Spinal cord (tissue), 10 donors: ENCODE measurements at places on chromosomes 16 and 17.

DNA sequence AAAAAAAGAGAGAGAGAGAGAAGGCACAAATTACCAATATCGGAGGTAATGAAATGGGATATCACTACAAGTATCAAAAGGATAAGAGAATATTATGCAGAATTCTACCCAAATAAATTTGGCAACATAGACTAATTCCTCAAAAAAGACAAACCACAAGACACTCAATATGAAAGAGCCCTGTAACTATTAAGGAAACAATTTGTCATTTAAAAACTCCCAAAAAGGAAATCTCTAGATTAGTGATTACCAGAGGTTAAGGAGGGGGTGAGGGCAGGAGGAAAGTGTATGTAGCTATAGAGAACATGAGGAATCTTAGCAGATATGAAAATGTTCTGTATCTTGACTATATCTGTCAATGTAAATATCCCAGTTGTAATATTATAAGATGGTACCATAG lies 54.0 kb downstream of the CFDP1 start:
- DNase-seq: no peak

DNA sequence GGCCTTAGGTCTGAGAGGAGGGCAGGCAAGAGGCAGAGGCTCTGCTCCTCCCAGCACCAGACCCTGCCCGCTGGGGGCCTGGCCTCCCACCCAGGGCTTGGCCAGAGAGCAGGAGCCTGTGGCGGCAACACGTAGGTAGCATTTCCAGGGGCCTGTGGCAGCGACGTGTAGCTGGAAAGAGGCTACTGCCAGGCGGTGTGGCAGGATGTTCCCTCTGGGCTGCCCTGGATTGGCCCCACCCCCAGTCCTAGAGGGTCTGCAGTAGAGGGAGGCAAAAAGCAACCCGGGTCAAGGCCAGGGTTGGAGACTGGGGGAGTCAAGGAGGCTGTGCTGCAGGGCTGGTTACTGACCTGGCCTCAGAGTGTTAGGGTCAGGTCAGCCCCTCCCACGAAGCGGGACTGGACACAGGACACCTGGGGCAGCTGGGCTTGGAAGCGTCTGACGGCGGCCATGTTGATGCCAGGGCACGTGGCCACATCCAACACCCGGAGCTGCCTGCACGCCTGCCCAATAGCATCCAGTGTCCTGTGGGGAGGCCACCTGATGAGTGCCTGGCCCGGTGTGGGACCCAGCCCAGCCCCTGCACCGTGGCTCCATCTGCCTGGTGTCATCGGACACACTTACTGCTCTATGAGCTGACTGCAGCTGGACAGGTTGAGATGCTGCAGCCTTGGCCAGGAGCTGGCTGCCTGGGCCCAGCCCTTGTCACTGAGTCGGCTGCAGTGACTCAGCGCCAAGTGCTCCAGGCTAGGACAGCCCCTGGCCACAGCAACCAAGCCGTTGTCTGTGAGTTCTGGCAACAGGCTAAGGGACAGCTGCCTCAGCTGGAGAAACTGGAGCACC lies 8.5 kb downstream of the ELMO3 start:
- no peak for DNase-seq

DNA sequence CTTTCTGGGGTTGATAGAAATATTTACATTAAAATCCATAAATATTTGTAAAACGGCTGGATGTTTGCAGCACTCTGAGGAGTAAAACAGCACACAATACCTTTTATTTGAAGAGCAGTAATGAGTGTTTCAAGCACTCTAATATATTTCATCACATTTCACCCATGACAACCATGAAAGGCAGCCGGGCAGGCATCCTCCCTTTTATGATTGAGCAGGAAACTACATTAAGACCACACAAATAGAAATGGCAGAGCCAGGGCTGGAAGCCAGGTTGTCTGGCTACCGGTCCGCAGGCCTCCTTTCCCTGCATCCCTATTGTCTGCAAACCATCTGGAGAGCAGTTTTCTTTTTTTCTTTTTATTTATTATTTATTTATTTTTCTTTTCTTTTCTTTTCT lies 23.1 kb upstream of the GPRC5C start:
- DNase-seq: no peak

GRCh38 chr16:54194334-54194743 lies 92.2 kb downstream of the IRX3 start:
- no peak for DNase-seq

DNA sequence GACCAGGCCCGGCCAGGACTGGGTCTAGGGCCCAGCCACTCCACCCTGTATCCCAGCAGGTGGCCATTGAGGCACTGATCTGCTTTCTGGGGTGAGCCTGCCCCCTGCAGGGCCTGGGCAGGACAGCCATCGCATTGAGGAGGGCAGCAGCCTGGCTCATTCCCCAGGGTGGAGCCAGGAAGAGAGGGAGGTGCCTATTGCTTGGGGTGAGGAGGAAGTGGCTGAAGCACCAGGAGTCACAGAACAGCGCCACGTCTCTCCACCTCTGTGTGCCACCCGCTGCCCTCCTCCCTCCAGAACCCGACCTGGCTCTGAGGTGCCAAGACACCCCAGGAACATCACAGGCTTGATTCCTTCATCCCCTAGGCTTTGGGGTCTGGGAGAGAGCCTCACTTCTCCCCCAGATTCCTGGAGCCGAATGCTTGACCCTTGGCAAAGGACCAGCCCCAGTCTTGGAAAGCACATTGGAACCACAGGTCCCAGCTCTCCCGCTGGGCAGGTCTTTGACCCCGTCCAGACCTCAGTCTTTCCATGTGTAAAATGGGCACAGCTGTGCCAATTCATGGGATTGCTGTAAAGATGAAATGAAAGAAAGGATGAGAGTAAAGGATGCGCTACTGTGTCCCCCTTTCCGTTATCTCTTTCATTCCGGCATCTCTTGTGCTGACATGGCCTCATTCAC lies 7.2 kb upstream of the KRT36 start:
- no peak for DNase-seq

- DNase-seq: no peak
Measured at GRCh38 chr17:55444471-55445441, 23.1 kb upstream of the MMD start.

GRCh38 chr16:62805221-62805857 lies 769.1 kb upstream of the CDH8 start:
- no peak for DNase-seq

- DNase-seq: no peak
Measured at GRCh38 chr17:76132574-76133338, 8.3 kb downstream of the FOXJ1 start.

DNA sequence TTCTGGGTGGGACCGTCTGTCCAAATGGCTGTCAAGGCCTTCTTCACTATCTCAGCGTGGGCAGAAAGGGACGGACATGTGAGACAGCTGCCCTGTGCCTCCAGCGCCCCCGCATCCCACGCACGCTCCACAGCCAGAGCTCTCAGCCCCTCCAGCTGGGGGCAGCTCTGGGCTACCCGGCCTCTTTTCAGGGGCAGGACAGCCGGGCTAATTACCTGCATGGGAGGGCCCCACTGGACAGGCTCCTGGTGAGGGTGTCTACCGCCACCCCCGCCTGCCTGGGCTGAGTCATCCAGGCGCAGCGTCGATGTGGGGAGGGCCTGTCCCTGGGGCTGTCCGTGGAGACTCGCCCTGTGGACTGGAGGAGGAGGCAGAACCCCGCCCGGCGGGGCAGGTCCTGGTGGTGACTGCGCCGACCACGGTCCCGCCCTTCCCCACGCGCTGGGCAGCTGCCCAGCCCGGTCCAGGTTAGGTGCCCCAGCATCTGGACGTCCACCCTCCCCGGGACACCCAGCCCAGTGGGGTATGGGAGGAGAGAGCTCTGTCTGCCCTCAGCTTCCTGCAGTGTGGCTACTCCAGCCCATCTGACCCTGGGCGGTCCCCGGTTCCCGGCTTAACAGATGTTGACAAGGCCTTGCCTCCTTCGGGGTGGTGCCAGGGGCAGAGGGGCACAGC lies 5.9 kb upstream of the METRNL start:
- DNase-seq: no peak

DNA sequence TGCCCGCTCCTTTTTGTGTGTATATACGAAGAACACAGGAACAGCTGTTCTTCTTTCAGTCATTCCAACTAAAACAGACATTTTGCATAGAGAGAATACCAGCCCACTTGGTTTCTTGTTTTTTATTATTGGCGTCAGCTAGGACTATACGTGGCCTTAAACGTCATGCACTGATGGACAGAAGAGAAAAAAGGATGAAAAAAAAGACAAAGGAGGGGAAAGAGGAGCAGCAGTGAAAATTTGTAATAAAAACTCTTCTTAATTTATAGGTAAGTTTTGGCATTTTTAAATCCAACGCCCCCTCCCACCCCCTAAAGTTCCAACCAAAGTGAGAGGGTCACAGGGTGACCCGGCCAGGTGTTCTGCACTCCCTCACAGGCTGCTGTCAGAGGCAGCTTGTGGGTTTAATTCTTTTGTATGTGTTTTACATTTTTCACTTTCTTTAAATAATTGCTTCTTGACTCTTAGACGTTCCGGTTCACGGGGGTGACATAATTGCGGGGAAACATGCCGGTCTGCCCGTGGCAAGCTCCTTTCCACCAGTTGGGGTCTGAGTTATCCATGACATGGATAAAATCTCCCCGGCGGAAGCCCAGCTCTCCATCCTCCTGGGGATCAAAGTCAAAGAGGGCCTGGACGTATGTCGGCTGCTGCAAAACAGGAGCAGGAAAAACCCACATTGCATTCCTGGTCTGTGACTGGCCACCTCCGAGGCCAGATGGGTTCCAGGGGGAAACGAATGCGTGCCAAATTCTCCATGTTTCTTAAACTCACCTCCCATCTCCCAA lies 30.9 kb upstream of the SLC25A19 start:
- no peak for DNase-seq

DNA sequence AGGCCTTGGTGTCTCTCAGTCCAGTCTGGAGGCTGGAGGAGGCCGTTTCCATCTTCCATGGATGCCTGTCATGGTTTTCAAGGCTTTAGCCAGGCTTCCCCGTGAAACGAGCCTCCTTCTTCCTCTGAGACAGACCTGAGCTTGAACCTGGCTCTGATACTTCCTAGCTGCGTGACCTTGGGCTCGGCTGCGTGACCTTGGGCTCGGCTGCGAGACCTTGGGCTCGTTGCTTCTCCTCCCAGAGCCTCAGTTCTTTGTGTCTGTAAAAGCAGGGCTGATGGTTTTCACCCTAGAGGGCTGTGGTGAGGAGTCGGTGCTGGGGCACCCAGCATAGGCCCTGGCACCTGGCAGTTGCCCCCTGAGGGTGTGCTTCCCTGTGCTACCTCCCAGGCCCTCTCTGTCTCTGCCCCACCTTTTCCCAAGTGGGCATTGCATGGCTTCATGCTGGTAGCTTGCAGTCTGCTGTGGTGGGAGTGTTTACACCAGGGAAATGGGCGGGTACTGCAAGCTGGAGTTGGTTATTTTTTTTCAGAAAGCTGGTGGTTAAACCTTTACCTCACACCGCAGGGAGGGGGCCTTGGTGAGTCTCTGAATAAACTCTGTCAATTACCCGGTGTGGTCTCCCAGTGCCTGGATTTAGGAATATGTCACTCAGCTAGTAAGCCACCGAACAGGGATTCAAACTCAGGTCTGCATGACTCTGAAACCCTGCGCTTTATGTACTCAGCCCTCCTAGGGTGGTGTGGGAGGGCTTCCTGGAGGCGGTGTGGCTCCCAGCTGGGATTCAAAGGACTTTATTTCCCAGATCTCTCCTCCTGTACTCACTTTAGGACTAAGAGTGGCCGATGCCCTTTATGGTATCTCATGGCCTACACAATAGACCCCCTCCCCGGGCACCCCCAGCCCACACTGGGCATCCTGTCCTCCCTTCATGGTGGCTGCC lies 129.0 kb upstream of the CIBAR2 start:
- no peak for DNase-seq
